ENCODE measurements at places on chromosomes 4 and X.

DNA sequence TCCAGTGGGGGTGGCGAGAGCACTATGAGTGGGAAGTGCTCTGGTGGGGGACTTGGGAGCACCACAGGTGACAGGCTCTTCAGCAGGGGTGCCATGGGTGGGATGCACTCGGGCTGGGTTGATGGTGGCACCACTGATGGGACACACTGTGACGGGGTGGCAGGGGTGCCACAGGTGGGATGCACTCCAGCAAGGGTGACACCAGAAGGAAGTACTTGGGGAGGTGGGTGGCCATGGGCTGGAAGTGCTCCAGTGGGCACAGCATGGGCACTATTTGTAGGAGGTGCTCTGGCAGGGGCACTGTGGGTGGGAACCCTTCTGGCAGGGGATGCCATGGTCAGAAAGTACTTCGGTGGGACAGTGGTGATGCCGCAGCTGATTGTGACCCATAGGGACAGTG lies 346.6 kb downstream of the CFAP47 start:
- DNase-seq: no peak

DNA sequence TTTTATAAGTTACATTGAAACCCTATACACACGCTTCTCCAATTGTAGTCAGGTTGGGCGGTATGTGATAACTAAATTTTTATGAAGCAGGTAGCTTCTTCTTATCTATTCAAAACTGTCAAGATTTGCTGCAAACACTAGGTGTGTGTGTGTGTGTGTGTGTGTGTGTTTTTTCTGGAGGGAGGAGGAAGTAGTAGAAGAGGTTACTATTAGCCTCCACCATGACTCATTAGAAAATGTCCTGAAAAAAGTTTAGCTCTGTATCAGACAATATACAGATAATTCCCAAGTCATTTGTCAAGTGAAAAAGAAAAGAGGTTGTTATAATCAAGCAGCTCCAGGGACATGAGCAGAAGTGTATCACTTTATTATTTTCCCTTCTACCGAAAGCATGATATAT lies 33.9 kb downstream of the PCDH7 start:
- DNase-seq: peak; percentile 30

DNA sequence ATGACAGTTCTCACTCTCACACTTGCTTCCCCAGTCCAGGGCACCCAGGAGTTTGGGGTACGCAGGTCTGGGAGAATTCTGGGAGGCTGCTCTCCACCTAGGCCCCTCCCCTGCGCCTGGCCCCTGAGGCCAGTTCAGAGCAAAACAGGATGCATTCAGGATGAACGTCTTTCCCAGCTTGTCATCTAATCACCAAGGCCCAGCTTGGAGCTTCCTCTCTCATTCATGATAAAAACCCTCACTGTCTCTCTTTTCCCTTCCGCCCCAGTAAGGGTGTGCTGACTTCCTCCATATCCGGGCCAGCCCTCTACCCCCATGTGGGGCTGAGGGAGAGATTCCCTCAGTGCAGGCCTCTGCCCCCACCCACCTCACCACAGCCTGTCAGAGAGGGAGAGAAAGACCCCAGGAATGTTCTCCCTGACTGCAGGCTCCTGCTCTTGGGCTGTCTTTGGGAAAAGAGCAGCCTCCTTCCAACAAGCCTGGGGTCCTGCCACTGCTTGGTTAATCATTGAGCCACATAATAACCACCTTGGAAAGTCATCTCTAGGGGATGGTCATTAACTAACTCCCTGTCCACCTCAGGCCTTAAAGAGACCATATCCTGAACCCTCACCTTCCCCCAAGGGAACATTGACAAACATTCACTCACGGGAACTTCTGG lies 50.1 kb downstream of the STARD8 start:
- peak; percentile 80 for DNase-seq

- no peak for DNase-seq
These were observed 353.2 kb upstream of the MAGEB2 start for GRCh38 chrX:29862126-29862677.

DNA sequence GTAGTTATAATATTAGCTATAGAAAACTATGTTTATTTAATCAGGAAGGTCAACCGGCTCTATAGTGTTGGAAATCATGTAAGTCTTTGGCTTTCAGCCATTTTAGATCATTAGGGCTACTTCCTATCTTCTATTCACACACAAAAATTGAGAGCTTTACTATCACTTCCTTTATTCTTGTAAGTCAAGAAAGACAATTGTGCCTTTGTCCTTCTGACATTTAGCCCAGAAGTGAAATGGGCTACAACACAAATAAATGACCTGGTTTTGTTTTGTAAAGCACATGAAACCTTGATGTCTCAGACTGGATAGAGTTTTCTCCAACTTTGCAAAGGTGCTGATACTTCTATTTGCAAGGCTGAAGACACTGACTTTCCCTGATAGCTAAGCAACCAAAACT lies 122.4 kb upstream of the ACSL4 start:
- DNase-seq: no peak

DNA sequence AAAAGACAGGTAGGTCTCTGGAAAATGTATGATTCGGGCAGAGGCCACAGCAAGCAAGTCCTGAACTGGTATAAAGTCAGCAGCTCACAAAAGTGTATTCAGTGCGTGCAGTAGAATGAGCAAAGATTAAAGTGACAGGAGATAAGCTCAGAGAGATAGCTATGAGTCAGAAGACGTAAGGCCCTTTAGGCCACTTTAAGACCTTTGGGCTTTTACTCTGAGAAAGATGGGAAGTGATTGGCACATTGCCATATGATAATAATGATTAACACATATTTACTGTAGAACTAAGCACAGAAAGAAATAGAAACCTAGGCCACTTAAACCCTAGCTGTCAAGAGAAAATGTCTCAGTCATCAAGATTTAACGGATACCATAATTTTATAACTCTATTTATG lies 51.7 kb downstream of the TBCK start:
- DNase-seq: peak; percentile 75

GRCh38 chrX:17968367-17968766 lies 107.3 kb upstream of the RAI2 start:
- no peak for DNase-seq

GRCh38 chr4:139470997-139471665 lies 17.2 kb downstream of the RAB33B start:
- no peak for DNase-seq

- DNase-seq: no peak
These were observed 25.8 kb downstream of the USP9X start for GRCh38 chrX:41110801-41111625.

DNA sequence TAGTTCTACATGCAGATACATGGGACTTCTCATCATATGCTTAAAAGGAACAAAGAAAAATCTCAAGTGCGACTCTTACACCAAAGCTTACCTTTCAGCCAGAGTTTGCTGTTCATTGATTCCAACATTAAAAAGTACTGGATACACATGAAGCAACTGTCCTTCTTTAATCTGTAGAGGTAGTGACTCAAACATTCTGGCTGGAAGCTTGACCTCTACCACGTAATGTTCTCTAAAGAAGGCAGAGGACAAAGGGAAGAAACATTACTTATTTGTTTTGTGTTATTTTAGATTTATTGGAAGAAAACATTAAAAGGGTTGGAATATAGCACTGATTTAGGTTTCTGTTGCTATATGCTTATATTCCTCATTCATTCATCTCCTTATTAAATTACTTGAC lies 476.1 kb downstream of the IL15 start:
- peak; percentile 45 for DNase-seq

GRCh38 chr4:186497043-186497442 lies 58.3 kb downstream of the MTNR1A start:
- no peak for DNase-seq

GRCh38 chr4:80637190-80637589 lies 301.7 kb downstream of the CFAP299 start:
- DNase-seq: no peak

DNA sequence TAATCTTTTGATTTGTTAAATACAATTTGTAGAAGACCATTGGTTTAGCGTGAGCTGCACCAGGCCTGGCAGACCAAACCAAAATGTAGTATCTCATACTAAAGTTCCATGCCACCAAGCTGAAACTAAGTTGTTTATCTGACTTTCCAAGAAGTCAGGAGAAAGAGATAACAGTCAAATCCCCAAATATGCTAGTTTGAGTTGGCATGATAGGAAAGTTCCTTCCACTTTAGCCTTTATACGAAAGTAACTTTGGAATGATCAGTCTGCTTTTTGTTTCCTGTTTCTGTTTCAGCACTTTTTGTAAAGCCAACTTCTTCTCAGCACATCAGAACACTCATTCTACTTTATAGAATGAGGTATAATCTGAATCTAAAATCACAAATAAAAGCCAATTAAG lies 449.2 kb downstream of the GRXCR1 start:
- DNase-seq: no peak

- peak; percentile 90 for DNase-seq
These were observed 29.0 kb downstream of the COQ2 start for GRCh38 chr4:83255584-83255983.

GRCh38 chr4:83340692-83341343 lies 6.2 kb upstream of the HPSE start:
- DNase-seq: no peak

DNA sequence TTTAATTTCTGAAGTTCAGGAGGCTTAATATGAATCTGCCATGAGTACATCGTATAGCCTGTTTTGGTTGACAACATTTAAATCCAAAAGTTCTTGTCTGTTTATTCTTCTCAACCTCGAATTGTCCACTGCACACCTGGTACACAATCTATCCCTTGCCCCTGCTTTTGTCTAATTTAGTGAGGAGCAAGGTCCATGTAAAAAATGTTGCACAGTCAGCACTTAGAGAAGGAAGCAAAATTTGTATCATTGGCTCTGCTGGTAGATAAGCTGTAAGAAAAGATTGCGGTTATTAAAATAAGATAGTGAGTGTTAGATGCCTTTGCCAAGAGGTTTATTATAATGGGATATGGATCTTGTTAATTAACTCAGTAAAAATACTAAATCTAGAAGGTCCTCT lies 761.5 kb downstream of the RAPGEF2 start:
- no peak for DNase-seq

GRCh38 chrX:71168134-71168533 lies 23.5 kb downstream of the NLGN3 start:
- DNase-seq: no peak

DNA sequence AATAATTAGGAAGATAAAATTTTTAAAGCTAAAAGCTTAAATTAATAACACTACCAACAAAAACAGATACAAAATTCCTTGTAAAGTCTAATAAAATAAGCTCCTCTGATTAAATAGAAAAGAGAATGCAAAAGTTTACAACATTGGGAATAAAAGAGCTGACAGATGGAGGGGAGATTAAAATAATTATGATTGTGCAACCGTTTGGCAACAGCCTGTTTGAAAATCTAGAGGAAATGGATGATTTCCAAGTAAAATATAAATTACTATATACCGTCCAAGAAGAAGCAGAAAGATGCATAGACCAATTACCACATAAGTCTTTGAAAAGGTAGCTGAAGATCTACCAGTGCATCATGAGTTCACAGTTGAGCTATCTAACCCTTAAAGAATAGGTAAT lies 46.4 kb upstream of the VBP1 start:
- no peak for DNase-seq

- DNase-seq: no peak
These were observed 9.3 kb downstream of the TMEM165 start for GRCh38 chr4:55405073-55405472.

GRCh38 chrX:143017272-143017671 lies 8.5 kb upstream of the SPANXN4 start:
- DNase-seq: peak; percentile 0

- no peak for DNase-seq
These were observed 39.9 kb upstream of the TMEM192 start for GRCh38 chr4:165152527-165152926.

DNA sequence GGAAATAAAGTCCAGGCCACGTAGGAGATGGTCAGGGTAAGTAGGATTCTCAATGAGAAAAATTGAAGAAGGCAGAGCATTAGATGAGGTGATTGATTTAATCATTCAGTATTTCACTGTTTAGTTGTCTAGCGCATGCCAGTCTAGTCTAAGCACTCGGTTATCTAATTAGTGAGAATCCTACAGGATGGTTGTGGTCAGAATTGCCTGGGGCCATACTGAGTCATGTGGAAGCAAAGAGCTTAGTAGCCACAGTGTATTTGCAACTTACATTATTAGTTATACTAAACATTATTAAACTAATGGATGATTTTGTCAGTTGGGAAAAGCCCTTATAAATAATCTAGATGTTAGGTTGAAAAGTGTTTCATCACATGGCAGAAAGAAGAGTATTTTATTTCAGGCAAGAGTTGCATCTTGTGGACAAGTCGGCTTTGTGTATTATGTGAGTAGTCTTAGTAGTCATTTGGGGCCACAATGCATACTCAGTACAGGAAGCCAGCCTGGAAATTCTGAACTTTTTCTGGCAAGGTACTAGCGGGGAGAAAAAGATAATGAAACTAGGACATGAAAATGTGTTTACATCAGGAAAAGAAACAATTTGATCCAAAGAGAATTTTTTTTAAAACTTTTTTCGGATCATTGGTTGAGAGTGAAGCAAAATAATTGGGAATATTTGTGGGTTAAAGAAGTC lies 31.9 kb downstream of the CPEB2 start:
- DNase-seq: peak; percentile 71

- DNase-seq: peak; percentile 79
These were observed 27.7 kb downstream of the FNIP2 start for GRCh38 chr4:158796370-158797140.

- no peak for DNase-seq
These were observed 518 bp upstream of the SAT1 start for GRCh38 chrX:23782455-23782854.

DNA sequence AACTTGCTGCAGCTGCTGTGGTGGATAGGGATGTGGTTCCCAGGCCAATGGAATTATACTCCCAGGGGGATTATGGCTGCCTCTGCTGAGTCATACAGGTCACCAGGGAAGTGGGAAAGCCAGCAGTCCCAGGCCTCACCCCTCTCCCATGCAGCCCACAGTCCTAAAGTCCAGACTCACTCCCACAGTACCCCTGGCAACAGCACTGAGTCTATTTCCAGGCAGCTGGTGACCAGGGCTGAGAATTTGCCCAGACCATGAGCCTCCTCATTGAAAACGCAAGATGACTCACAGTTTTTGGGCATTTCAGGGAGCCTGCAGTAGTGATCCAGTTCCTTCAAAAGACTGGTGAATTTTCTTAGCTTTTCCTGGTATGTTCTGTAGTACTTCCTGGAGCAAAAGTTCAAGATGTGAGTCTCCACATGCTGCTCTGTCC lies 137.6 kb downstream of the NPNT start:
- DNase-seq: peak; percentile 87

DNA sequence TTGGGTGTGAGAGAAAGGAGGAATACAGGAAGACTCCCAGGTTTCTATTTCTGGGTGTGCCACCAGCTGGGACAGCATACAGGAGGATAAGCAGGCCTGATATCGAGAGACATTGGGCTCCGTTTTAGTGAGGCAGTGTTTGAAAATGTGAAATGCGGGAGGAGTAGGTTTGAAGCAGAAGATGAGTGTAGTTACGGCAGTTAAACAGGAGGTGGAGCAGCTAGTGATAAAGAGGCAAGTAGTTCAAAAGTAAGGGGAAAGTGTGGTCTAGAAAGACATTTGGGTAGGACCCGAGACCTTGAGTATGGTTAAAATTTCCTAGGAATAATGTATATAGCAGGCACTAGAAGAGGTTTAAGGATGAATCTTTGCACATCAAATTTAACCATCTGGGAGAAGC lies 42.4 kb downstream of the DCUN1D4 start:
- peak; percentile 50 for DNase-seq

Measured in renal cortical epithelial cell (primary cell).